ENCODE measurements at places on chromosomes 5 and 9.
A peak's percentile ranks its signal among the peaks of the same experiment; 100 is the strongest.

DNA sequence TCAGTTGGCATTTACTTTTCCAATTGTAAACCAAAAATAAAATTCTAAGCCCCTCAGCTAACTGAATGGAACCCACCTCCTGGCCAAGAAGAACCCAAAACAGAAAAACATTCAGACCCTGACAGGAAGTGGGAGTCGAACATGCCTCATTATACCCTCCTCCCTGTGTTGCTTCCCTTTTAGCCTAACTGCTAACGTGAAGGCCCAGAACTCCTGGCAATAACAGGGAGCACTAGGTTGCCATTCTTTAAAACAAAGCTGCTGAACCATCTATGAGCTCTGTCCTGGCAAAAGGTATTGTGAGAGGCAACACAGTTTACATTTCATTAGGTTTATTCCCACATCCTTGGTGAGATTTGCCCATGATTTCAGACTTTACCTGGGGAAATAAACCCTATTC lies 481.4 kb downstream of the CHSY3 start:
- no peak for DNase-seq

- no peak for DNase-seq
Observed at GRCh38 chr9:114252394-114252793, 70.5 kb upstream of the ORM1 start.

GRCh38 chr9:76321195-76321828 lies 72.9 kb downstream of the RFK start:
- no peak for DNase-seq

GRCh38 chr5:126433701-126434100 lies 10.5 kb downstream of the GRAMD2B start:
- DNase-seq, result no peak

DNA sequence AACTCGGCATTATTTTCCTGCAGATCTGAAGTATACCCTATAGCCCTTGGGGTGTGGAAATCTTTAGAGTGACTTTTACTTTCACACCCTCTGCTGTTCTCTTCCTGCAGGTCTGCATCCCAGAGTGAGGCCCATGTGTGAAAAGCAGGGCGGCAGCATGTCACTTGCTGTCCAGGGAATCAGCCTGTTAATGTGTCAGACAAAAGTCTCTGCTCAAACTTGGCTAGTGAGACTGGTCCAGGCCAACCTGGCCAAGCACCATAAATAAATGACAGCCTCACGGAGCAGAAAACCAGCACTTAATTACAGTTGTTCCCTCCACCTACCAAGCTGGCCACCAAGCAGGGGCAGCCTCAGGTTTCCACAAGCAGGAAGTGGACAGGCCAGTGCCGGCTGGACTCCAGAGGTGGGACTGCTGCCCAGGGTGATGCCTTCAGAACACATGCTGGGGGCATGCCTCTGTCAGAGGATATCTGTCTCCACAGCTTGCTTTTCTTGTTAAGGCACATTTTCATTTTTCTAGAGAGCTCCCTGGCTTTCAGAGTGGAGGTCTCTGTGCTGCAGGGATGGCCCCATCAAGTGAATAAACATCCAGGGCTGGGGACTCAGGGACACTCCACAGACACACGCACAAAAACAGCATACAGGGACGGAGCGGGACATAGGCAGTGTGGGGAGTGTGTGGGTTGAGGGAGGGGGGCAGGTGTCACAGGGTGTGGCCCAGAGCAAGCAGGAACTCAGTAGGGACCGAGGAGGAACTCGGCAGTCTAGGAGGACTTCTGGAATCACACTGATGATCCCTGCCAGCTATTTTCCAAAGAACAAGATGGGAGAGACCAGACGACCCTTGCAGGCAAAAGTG lies 243.8 kb upstream of the IRX1 start:
- no peak for DNase-seq

- no peak for DNase-seq
Observed at GRCh38 chr5:53917826-53918225, 357.4 kb downstream of the NDUFS4 start.

DNA sequence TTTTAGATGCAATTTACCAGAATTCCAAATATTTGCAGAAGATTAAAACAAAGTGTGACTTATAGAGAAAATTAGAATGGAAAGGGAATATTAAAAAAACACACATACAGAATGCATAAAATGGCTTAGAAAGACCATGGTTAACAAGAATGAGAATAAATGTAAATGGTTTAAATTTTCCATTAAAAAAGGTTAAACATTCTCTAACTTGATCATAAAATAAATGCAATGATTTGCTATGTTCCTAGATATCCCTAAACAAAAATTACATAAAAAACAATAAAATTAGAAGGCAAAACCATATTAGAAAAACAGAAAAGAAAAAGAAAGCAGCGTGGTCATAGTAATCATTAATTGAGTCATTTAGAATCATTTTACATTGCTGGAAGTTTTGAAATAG lies 152.5 kb downstream of the TMEM38B start:
- no peak for DNase-seq

- DNase-seq, result no peak
Observed at GRCh38 chr5:58544195-58544594, 38.7 kb upstream of the RAB3C start.

GRCh38 chr5:95256991-95257390 lies 27.9 kb downstream of the MCTP1 start:
- DNase-seq, result no peak

- DNase-seq, result no peak
Observed at GRCh38 chr5:36001032-36001431, 9.8 kb upstream of the UGT3A1 start.

- DNase-seq, result no peak
Observed at GRCh38 chr5:97576956-97577355, 393.9 kb upstream of the RIOK2 start.

- DNase-seq, result no peak
Observed at GRCh38 chr9:18238254-18238653, 235.7 kb upstream of the ADAMTSL1 start.

DNA sequence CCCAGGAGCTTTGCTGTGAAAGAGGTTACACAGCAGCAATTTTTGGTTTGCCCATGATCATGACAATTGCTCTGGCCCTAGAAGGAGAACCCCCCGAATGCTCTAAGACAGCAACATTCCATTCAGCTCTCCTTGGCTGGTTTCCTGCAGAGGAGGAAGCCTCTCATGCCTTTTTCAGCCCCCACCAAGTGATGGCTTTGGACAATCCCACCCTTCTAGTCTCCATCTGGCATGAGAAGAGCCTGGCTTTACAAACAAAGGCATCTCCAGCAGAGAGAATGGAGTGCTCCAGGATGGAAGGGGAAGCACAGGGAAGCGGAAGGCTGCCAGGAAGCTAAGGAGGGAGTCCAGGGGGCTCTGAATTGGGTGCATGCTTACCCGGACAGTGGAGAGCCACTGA lies 98.4 kb downstream of the CRB2 start:
- no peak for DNase-seq

- no peak for DNase-seq
Observed at GRCh38 chr5:143558048-143558447, 154.6 kb upstream of the NR3C1 start.

- no peak for DNase-seq
Observed at GRCh38 chr9:120394058-120394669, 185.8 kb downstream of the CDK5RAP2 start.

DNA sequence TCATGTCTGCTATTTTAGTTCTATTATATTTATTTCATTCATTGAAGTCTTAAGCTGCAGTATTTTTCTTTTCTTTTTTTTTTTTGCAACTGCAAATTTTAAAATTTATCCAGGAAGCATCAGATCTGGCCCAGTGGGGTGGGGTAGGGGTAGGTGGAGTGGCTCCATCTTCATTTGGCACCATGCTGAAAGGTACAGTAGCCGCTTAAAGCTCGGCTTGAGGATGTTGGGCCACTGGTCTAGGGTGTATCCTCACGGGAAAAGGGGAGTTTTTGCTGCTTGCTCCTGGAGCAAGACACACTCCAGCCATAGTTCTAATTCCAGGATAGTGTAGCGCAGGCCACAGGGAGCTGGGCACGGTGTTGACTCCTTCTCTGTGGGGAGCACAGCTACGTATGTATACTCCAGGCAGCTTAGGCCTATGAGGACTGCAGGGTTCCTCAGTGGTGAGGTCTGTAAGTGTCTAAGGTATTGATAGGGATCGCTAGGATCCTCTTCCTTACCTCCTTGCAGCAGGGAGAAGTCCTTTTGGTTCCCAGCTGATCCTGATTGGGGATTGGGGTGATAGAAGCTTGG lies 22.7 kb downstream of the RCL1 start:
- no peak for DNase-seq

GRCh38 chr9:14909601-14909960 lies 647 bp downstream of the FREM1 start:
- no peak for DNase-seq

DNA sequence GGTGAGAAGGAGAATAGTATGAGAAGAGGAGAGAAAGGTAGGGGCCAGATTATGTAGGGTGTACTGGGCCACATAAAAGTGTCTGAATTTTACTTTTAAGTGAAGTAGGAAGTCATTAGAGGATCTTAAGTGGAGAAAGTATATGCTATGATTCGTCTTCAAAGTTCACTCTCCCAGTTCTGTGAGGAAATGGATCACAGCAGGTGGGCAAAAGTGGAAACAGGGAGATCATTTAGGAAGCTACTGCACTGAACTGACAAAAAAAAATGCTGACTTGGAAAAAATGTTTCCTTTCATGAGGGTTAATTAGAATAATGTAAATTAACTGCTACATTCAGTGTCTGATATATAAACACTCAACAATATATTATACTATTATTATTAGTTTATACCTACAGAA lies 2.4 kb downstream of the KIF24 start:
- DNase-seq, result no peak

DNA sequence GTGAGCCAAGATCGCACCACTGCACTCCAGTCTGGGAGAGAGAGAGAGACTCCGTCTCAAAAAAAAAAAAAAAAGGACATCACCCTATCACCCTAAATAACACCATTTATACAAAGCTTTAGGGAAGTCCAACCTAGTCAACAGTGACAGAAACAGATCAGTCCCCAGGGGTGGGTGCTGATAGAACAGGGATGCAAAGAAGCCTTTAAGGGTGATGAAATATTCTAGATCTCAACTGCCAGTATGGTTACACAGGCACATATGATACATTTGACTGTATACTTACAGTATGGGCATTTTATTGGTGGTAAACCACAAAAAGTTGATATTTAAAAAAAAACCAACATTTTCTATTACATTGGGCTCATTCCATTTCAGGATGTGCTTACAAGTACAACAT lies 4.8 kb downstream of the RETREG1 start:
- DNase-seq, result no peak

DNA sequence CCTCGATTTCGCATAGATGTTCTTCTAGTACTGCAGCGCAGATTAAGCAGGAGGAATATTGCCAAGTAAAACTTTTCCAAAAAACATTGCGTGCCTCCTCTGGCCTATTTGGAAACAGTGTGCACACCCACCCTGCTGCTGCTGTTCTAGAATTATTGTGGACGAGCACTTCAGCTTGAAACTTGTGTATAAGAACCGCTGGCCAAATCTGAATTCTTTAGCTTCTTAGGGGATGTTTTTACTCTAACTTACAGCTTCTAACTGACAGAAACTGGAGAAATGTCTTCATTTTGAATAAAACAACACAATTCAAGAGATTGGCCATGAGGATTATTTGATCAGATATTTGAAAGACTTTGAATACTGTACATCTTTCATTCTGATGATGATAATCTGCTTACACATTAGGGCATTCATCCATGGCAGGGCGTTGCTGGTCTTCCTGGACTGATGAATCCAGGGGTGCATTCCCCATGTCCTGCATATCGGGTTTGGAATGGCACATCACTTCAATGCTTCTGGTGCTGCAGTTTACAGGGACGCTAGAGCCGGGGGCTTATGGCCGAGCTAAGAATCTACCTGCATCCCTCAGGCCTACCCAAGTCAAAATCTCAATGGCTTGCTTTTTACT lies 6.5 kb downstream of the ADAMTS16 start:
- no peak for DNase-seq

GRCh38 chr5:124998520-124998919 lies 252.1 kb upstream of the ZNF608 start:
- DNase-seq, result no peak

DNA sequence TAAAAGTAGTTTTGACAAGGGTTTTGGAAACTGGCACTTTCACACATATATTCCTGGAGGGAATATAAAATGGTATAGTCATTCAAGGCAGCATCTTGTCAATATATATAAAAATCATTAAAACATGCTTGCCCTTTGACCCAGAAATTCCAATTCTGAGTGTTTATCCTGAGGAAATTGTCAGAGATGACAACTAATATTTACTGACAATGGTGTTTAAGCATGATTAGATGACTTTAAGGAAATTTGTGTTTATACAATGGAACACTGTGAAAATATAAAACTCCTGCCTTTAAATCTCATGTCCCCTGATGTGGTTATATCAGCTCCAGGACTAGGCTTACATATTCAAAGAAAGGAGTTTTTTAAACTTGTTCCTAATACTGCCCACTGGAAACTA lies 25.6 kb downstream of the PCSK1 start:
- DNase-seq, result no peak

- DNase-seq, result no peak
Observed at GRCh38 chr9:92206488-92206887, 87.0 kb downstream of the IARS1 start.

GRCh38 chr9:109441296-109441695 lies 56.8 kb downstream of the PTPN3 start:
- DNase-seq, result peak; percentile 30

GRCh38 chr5:125045646-125046045 lies 299.2 kb upstream of the ZNF608 start:
- no peak for DNase-seq

GRCh38 chr5:102223542-102224477 lies 72.3 kb downstream of the SLCO4C1 start:
- DNase-seq, result peak; percentile 12

GRCh38 chr9:98412101-98412842 lies 156.8 kb upstream of the TBC1D2 start:
- DNase-seq, result no peak

- no peak for DNase-seq
Observed at GRCh38 chr9:129027685-129028191, 393 bp downstream of the SH3GLB2 start.

- DNase-seq, result no peak
Observed at GRCh38 chr9:7342736-7343135, 456.8 kb downstream of the DMAC1 start.

- DNase-seq, result no peak
Observed at GRCh38 chr5:161378701-161379100, 167.8 kb downstream of the GABRB2 start.

DNA sequence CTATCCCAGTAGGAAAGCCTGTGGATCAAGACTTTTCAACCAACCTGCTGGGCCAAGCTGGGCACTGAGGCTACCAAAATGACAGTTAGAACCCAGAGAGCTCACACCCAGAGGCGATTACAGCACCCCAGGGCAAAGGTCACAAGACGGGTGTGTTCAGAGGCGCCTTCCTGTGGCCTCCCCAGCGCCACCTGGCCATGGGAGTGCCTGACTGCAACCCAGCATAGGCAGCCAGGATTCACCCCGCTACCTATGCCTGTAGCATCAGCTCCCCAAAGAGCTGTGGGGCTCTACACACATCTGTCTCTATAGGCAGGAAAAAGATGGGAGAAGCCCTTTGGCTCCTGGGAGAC lies 33.5 kb downstream of the PDGFRB start:
- DNase-seq, result no peak

DNA sequence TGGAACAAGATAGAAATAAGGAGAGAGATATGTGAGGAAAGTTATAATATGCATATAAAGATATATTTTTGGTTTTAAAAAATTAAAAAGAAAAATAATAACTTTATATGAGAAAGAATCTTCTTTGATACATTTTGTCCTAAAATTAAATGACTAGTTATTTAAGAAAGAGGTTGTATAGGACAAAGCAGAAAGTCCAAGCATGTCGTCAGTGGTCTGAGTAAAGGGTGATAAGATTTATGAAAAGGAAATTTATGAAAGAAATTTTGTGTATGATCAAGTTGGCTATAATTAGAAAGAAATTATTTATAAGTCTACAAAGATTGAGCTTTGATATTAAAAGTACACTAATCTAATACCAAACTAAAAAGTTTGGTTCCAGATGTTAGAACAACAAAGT lies 32.0 kb downstream of the GTF3C4 start:
- DNase-seq, result no peak
